ENCODE measurements at places on chromosomes 3 and 15. TPM values are rescaled to one million over a fixed set of nuclear protein-coding genes. Genes with fewer than 3 reads are reported as not detected.

DNA sequence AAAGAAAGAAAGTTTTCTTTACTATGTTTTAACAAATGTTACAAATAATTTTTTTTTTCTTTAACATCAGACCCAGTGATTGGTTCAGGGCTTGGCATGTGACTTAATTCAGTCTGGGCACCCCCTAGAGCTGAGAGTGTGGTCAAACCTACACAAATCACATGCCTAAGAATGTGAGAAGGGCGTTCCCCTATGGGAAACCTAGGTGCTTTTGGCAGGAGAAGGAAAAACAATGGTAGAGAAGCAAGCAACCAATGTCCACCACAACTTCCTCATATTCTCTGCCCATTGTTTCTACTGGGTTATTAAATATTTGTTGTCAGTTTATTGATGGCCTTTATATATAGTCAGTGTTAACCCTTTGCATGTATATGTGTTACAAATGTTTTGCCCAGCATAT, 21.4 kb upstream of the PIAS1 start:
- DNase-seq = no peak

CHRFAM7A gene
- 3.8 TPM for total RNA-seq

AHSG gene
- not detected for total RNA-seq

CCDC54 gene
- total RNA-seq = not detected
